Lung microvascular endothelial cell (primary cell): ENCODE measurements at places on chromosomes 3 and 15.
A peak's percentile ranks its signal among the peaks of the same experiment; 100 is the strongest.

DNA sequence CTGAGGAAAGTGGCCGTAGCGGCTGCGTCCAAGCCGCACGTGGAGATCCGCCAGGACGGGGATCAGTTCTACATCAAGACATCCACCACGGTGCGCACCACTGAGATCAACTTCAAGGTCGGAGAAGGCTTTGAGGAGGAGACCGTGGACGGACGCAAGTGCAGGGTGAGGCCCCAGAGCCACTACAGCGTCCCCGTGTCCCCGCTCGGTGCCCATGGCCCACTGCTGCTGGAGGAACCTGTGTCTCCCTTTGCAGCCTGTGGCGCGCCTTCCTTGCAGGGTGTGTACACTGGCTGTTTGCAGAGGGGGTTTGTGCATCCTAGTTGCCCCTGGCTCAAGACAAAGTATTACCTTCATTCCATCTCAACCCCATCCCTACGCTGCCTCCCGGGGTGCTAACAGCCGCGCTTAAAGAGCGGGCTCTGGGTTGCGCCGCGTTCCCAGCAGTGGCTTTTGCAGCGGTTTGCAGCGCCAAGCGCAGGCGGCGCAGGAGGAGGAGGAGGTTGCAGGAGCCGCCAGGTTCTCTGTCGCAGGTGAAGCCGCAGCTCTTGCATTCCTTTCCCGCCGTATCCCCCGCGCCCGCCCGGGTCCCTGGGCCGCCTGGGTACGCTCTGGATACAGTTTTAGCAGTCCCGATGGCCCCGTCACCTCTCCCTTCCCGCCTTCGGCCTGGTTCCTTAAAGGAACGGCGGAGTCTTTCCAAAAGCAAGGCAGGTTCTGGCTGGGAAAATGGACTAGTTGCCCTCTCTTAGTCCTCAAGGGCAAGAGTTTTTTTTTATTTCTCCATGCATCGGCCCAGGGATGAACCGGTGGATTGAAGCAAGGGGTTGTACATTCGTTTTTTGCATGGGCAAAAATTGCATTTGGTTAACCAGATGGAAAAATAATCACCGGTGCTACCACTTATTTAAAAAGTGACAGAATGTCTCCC lies 1.2 kb downstream of the CRABP1 start:
- no peak for DNase-seq

GRCh38 chr15:78072080-78072892 lies 5.2 kb downstream of the TBC1D2B start:
- DNase-seq, result no peak

DNA sequence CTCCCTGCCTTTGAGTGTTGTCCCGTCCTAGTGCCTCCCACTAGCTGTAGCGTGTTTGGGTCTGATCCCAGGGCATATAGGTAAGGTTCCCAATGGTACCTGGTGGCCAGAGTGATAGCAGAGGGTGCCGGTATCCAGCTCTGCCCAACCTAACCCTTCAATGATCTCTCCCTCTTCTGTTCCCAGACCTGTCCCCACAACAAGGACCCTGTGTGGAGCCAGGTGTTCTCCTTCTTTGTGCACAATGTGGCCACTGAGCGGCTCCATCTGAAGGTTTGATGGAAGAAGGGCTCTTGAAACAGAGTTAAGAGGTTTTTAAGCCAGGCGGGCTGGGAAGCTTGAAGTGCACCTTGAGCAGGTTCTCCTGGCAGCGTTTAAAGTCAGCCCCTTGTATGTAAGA lies 35.5 kb downstream of the ESYT3 start:
- DNase-seq, result no peak

DNA sequence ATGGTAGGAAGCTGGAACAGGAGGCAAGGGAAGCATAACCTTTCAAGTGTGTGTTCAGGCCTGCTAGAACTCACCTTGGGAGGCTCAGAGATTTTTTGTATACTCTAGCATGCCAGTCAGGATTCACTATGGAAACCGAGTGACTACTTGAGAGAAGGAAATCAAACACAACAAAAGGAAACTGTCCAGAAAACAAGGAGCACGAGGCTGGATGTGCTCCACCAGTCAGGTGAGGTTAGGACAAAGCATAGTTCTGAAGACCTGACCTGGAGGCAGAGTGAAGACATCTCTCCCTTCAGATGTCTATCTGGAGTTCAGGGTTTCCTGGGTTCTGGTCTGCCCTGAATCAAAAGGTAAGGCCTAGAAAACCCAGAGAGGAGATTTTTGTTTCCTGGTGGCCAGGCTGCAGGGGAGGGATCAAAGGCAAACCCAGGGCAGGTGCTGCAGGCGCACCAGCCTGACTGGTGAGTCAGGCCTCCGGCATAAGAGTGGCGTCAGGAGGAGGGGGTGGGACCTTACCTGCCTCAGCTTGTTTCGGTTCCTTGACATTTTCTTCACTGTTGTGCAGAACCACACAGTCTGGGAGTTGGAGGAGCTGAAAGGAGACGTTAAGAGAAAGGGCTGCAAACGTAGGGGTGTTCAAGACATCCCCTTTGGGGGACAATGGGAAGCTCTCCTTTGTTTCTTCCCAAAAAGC lies 52.2 kb upstream of the OSBPL11 start:
- no peak for DNase-seq

GRCh38 chr3:172513488-172513887 lies 9.7 kb downstream of the TNFSF10 start:
- DNase-seq, result peak; percentile 84

DNA sequence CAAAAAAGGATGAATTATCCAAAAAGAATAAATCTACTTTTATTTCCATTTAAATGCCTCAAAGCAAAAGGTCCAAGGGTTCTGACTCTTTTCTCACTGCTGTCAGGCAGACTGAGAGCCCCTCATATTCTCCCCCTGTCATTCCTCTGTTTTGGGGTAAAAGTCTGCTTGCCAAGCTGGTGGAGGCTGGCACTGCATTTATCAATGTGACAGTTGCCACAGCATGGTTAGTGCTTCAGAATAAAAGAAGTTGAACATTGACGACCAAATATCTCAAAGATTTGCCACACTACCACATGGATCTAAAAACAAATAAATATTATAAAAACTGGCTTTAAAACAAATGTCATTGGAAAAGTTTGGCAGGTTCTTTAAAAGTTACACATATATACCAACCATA lies 89.2 kb upstream of the SNRK start:
- no peak for DNase-seq

- no peak for DNase-seq
These were observed 566.3 kb downstream of the AGBL1 start for GRCh38 chr15:86645925-86646500.

- no peak for DNase-seq
These were observed 353.1 kb upstream of the GBE1 start for GRCh38 chr3:82114589-82114988.

- DNase-seq, result peak; percentile 74
These were observed 519.7 kb downstream of the FOXP1 start for GRCh38 chr3:71063773-71064290.

- no peak for DNase-seq
These were observed 138.5 kb downstream of the FNDC3B start for GRCh38 chr3:172177803-172178316.

GRCh38 chr3:50322386-50323091 lies at the start of gene HYAL2:
Gene HYAL2, minus strand, starts transcription at chr3:50322745. Its CDS starts 2,256 bp downstream, at chr3:50320489.
- peak; percentile 77 for DNase-seq

DNA sequence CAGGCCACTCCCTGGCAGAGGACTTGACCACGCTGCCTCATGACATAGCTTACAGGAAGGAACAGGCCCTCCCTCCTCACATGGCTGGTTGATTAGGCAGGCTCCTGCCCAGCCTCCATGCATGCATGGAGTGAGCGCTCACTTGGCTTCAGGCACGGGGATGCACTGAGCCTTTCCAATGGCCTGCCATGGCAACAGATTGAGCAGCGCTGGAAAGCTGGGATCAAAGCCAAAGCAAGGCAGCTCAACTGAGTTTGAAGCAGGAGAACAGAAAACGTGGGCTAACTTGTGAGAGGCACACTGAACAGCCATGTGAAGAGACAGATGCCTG lies 5.9 kb upstream of the GRAMD2A start:
- peak; percentile 95 for DNase-seq

DNA sequence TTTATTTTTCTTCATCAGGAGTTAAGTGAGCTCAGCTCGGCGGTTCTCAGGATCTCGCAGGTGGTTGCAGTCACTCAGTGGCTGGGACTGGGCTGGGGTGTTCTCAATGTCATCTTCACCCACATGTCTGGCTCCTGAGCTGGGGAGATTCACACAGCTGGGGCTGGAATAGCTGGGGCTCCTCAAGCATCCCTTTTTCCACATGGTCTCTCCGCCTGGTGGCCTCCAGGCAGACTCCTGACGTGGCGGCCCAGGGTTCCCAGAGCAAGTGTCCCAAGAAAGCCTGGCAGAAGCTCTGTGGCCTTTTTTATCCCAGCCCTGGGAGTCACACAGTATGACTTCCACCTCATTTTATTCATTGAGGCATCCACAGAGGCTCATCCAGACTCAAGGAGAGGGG lies 84.1 kb upstream of the ANKRD34C start:
- no peak for DNase-seq

GRCh38 chr15:39391230-39391629 lies 189.6 kb upstream of the THBS1 start:
- peak; percentile 14 for DNase-seq

GRCh38 chr3:49805367-49805782 lies 2.3 kb downstream of the INKA1 start:
- no peak for DNase-seq

GRCh38 chr15:77650265-77650664 lies 17.6 kb upstream of the LINGO1 start:
- peak; percentile 38 for DNase-seq

- DNase-seq, result no peak
These were observed 74.4 kb downstream of the CDIN1 start for GRCh38 chr15:36653851-36654250.

DNA sequence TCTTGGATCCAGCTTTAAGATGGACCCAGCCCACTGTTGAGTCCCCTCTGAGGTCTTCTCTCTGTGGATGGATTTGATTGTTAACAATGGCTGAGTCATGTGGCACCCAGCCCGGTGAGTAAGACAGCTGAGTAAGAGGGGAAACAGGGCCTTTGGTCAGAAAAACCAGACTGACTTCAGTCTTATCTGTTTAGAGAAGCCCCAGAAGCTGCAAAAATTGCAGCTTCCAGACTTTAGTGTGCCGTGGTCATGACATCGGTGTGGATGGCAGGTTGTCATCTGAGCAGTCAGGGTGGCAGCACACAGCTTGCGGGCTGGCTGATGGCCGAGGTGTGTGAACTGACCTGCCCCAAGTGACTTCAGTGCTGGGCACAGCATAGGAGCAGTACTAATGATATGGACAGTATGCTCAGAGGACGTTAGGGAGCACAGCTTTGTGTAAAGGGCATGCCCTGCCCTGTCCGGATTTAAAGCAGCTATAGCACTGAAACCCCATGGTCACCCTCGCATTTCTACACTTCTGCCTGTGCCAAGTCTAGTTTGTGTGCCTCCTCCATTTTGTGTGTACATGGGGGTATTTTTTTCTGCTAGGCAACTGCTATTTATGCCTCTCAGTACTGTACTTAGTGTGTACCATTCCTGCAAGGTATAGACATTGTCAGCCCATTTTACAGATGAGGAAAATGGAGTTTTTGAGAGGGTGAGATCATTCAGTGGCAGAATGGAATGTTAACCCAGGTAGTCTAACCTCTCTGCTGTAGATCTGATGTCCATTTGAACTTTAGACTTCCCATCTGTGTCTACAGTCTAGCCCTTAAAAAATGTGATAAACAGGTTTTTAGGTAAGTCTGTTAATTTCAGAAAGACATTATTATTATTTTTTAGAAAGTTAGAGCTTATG lies 44.4 kb downstream of the FLNB start:
- DNase-seq, result peak; percentile 91

DNA sequence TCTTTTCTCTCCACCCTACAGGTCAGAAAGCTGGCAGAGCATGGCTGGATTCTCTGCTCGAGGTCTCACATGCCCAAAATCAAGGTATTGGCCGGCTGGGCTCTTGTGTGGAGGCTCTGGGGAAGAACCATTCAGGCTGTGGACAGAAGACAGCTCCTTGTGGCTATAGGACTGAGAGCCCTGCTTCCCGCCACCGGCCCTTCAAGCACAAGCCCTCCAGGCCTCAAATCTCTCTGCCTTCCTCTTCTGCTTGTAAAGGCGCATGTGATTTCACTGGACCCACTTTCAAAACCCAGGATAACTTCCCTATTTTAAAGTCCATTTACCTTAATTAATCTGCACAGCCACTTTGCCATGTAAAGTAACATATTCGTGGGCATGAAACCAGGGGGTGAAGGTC lies 36.2 kb upstream of the MGLL start:
- DNase-seq, result no peak

- no peak for DNase-seq
These were observed 295.1 kb downstream of the SHOX2 start for GRCh38 chr3:157810924-157811718.

- DNase-seq, result no peak
These were observed 89.4 kb upstream of the HES1 start for GRCh38 chr3:194046531-194046930.

DNA sequence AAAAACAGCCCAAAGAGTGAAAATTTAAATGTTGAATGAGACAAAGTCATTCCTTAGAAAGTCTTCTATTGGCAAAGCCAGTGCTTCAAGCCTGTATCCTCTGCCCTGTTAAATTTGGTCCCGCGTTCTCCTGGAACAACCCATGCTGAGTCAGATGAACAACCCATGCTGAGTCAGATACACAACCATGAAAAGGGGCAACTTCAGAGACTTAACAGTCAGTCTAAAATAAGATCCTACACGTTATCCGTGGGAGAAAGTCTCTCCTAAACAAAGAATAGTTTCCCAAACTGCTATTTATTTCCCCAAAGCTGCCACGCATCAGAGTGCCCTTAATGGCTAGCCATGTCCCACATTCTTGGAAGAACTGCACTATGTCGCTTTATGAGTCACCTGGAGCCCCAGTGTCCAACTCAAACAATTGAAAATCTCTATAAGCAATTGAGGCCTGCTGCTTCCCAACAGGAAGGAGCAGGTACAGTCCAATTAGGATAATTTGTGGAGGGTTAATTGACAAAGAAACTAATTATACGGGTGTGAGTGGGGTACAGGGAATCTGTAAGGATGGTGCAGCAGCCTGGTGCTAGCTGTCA lies 66.1 kb downstream of the WHAMM start:
- DNase-seq, result no peak

DNA sequence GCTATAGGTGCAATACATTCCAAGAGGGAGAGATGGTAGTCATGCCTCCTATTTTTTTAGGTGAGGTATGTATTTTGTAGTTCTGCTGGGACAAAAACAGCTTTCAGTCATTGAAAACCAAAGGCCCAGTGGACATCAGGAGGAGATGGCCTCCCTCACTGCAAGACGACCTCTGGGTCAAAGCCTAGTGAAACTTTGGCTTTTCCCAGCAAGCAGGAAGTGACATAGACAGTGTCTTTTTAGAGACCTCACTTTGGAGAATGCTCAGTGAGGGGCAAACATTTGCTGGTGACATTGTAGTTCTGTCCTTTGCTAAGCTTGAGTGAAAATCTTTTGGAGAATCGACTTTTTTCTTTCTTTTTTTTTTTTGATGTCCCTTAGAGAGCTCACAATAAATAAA lies 27.3 kb downstream of the LIPC start:
- DNase-seq, result no peak
